Heart left ventricle (tissue), 16 donors: ENCODE measurements at places on chromosomes 2 and 18. TPM values are rescaled to one million over a fixed set of nuclear protein-coding genes. Genes with fewer than 3 reads are reported as not detected.
A peak's percentile ranks its signal among the peaks of the same experiment; 100 is the strongest.

- DNase-seq, result no peak
Measured at GRCh38 chr18:77482190-77483085, 232.8 kb downstream of the GALR1 start.

UNC80 gene
- not detected for total RNA-seq

NOSTRIN gene
- 11.8 TPM for total RNA-seq

GRCh38 chr2:207929923-207930322, 95.4 kb downstream of the PLEKHM3 start:
- DNase-seq, result no peak

- DNase-seq, result peak; percentile 47
Measured at GRCh38 chr2:63861220-63861822, 19.6 kb downstream of the UGP2 start.

- DNase-seq, result no peak
Measured at GRCh38 chr18:6146307-6146661, 251.0 kb upstream of the TMEM200C start.

DNA sequence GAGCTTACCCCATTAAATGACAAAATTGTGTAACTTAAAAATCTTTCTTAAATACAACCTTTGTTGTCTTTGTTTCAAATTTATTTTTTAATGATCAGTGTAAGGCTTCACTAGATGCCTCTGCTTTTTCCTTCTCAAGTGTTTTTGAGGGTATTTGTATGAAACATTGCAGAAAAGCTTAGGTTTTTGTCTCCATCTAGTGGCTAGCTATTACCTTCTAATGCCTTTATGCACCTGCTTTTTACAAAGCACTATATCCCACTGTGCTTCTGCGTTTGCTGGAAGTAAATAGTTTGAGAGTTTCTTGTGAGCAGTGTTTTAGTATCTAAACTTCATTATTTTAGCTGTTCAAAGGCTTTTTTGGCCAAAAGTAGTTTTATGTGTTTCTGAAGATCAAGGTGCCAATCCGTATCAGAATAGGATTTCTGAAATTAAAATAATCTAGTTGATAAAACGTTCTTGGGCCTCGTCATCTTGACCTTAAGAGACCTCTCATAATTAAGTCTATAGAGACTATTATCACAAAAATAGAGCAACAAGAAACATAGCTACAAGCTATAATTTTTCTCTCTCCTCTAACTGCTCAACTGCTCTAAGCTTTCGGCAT, 47.0 kb downstream of the IWS1 start:
- DNase-seq, result no peak

DNA sequence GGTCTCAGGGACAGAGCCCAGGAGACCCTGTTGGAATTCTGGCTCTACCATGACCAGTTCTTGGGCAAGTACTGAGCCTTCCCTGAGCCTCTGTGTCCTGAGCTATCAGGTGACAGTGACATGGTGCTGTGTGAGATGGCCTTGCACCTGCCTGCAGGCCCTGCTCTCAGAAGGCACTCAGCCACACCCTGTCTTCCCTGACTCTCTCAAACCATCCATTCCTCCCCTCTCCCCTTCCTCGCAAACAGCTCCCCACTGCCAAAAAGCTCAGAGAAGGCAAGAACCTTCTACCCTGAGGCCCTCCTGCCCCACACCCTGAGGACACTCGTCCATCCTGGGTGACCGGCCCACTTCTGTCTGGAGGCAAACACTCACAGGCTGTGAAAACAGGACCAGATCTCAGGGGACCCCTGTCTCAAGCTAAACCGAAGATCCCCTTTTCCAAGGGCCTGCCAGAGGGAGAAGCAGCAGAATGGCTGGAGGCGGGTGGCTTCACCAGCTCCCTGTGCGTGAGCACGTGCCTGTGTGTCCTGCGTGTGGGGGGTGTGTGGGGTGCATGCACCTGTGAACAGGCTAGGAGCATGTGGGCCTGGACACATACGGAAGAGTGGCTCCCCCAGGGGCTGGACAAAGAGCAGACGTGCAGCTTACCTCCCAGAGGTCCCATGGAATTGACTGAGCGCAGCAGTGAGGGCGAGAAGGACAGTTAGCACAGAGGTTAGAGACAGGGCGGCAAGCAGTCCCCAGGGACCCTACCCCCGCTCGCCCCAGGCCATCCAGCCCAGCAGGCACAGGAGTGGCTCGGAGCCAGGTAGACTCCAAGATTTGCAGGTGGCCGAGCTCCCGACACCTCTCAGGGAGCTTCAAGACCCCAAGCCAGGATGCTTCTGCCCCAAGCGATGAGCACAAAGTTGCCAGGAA, 53.9 kb downstream of the BIN1 start:
- DNase-seq, result peak; percentile 24

DNA sequence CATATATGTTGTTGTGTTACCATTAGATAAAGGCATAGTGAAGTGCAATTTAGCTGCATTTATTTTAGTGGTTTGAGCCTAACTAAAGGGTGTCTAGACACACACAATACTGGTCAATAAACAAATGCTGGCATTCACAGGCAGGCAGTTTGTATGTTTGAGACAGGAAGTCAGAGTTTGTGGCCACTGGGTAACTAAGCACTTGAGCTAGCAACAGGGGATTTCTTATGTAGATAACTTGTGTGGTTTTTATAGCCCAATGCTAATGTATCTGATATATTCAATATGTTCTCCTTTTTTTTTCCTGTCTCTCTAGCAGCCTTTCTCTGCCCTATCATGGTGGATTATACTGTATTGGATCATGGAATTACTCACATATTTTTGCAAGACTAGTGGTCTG, 38.1 kb downstream of the LRRTM4 start:
- no peak for DNase-seq

DNA sequence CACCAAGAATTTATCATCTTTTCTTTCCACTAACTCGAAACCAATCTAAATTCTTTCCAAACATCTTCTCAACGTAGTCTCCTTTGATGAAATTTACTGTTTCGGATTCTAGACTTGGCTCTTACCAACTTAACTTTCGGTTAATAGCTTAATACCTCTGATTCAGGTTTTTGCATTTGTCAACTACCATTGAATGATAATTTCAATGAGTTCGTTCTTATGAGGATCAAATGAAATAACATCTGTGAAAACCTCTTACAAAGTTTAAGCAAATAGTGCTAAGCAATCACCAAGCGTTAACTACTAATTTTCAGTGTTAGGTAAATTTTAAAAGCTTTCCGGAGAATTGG, 593 bp upstream of the NRBP1 start:
- DNase-seq, result no peak

DNA sequence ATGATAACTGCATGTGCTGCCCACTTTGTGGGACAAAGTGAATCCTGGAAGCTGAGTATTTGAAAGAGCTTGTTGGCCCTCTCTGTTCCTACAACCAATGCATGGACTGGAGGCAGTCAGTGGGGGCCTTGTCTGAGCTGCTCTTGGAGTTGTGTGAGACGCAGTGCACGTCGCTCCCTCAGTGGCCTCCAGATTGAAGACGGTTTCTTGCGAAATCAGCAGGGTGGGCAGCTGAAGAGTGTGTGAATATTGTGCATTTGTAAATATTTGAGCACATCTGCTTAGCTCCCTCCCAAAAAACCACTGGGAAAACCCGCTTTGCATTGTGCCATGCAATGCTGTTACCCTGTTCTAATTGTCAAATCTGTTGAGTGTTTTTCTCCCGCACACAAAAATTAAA, 782.8 kb downstream of the PLCL1 start:
- no peak for DNase-seq

TEKT4 gene
- 0.25 TPM for total RNA-seq

DNA sequence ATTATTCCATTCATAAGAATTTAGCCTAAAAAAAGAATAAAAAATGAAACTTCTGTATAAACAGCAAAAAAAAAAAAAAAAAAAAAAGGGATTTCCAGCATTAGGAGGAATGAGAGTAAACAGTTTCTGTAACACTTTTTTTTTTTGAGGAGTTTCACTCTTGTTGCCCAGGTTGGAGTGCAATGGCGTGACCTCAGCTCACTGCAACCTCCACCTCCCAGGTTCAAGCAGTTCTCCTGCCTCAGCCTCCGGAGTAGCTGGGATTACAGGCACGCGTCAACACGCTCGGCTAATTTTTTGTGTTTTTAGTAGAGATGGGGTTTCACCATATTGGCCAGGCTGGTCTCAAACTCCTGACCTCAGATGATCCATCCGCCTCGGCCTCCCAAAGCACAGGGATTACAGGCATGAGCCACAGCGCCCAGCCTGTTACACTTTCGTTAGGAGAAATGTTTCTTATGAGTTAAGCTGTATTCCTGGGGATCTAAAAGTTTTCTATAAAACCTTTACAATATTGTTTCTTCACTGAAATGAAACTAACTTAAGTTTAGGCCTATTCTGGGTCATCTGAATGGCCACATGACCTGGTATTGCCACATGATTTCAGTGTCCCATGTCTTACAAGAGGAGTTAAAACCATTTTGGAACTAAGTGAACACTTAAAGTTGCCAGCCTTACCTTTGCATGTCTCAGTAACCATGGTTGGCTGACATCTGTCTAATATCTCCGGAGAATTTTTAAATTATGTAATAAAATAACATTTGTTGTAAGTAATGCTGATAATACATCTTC, 17.5 kb downstream of the SMAD2 start:
- DNase-seq, result no peak

DNA sequence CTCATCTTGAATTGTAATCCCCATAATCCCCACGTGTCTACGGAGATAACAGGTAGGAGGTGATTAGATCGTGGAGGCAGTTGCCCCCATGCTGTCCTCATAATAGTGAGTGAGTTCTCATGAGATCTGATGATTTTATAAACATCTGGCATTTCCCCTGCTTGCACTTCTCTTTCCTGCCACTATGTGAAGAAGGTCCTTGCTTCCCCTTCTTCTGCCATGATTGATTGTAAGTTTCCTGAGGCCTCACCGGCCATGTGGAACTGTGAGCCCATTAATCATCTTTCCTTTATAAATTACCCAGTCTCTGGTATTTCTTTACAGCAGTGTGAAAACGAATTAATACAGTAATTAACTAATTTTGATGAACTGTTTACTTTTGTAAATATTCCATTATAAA, 582.5 kb downstream of the TSN start:
- no peak for DNase-seq

PARD6G gene
- total RNA-seq, result 2.2 TPM

DNA sequence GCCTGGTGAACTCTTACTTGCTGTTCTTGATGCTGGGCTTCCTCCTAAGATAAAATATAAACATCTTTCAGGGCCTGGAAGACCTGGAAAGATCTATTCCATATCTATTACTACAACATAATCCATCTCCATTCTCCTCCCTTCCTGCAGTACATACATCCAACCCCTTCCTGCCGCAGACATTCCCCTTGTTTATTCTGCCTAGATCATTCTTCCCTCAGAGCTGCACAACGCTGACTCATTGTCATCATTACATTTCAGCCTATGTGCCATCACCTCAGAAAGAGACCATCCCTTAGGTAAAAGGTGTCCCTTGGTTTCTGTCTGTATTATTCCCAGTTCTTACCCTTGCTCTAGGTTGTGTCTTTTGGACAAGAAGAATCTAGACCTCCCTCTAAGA, 2.5 kb upstream of the CDH7 start:
- no peak for DNase-seq

DLX1 gene
- total RNA-seq, result not detected

DNA sequence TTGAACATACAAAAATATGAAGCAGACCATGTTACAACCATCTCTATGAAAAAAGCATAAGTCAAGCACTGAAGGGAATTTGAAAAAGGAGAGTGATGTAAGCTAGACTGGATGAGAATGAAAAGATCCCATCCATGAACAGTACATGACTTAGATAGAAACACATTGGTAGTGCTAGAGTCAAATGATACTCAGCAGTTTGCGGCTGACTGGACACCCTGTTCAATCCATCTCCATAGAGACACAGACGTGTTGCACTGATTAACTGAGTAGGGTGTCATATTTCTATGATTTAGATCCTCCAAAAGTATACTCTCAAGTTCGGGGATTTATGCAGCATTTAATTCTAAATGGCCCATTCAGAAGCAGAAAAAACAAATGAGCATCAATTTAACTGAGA, 674.3 kb upstream of the NRXN1 start:
- DNase-seq, result no peak

GRCh38 chr2:19458427-19459003, 100.1 kb upstream of the OSR1 start:
- no peak for DNase-seq

DNA sequence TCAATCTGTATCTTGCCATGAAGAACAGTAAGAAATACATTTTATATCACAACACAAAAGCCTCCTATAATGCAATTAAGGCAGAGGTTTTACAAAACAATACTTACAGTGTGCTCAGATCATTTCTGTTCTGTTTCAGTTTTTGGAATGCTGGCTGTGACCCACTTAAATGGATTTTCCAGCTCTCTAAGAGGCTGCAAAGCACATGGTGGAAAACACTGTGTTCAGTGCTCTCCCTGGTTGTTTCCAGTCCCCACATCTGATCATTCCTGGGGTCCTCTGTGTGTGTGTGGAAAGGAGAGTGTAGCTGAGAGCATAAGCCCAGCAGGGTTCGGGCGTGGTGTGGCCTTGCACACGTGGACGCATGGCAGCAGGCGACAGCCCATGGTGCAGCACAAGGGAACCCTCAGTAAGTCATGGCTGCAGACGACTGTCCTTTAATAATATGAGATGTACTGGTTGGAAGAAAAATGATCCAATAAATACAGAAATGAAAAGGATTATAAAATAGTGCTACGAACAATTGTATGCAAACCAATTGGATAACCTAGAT, 95.6 kb downstream of the FAM210A start:
- no peak for DNase-seq

- peak; percentile 51 for DNase-seq
Measured at GRCh38 chr18:26460449-26461091, 87.8 kb downstream of the KCTD1 start.

DNA sequence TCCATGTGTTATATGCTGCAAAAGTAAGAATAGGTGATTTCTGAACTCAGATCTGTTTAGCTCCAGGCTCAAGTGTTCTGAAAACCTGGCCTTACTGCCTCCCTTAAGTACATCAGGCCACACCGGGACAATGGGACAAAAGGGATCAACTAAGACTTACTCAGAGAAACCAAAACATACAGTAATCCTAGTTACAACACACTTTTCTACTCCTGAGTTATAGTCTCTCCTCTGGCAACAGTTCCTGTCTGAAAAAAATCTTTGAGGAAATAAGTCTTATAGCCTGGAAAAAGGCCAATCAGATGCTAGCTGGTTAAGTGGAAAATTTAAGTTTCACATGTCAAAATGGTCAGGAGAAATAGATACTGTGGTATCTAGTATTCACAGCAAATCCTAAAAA, 5.6 kb downstream of the METTL5 start:
- no peak for DNase-seq

FAP gene
- total RNA-seq, result 2.0 TPM

- DNase-seq, result no peak
Measured at GRCh38 chr2:222646008-222646407, 9.9 kb downstream of the FARSB start.
